ENCODE measurements at places on chromosomes 3 and 15.

DNA sequence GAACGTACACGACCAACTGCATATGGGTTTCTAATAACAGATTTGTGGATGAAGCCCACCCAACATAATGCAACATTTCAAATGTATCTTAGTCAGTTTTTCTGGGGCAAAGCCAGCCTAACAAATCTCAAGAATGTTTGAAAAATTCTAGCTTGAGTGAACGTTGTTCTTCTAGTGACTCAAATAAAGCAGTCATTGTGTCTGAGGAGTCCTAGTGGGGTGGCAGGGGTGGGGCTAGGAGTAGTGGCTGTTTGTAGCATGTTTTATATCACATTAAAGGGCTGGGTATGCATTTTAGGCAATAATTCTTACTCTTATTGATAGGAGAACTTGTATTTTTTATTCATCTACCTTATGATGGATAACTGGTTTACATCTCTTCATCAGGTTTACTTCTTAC, 6.0 kb downstream of the B3GNT5 start:
- no peak for DNase-seq

GRCh38 chr3:100499651-100500050, 7.2 kb downstream of the TMEM45A start:
- no peak for DNase-seq

DNA sequence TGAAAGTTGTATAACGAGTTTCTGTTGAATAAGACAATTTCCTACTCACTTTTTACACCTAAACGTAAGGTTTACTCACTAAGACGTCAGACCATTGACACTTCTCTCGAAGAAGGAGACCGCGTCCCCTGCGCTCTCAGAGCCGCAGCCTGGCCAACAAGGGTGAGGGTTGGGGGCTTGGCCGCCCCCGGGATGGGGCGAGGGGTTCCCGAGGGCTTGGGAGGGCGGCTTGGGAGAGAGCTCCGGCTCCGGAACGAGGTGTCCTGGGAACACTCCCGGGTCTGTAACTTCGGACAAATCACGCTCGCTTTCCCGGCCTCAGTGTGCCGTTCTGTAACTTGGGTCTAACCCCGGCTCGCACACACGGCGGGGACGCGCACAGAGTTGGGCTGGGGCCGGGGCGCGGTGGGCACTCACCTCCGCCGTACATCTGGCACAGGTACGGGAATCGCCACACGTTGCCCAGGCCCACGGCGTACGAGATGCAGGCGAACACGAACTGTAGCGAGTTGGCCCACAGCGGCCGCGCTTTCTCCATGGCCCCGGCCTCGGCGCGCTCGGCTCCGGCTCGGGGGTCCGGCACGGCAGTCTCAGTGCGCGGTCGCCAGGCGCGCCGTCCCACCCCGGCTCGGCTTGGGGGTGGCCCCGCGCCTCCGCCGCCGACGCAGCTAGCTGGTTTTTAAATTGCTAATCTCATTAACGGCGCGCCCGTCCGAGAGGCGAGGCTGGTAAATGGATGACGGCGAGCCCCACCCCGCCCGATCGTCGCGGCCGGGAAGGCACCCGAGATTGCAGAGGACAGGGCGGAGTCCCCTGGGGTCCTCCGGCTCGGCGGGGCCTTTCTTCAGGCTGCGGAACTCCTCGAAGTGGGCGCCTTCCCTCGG, at the start of gene SLC6A20:
Gene SLC6A20 (minus strand): TSS at position 655 of the 884 bp plus-strand sequence. CDS start 117 bp downstream, at position 538.
- DNase-seq = no peak

- no peak for DNase-seq
Measured at GRCh38 chr15:41218851-41219250, 11.7 kb downstream of the EXD1 start.

- no peak for DNase-seq
Measured at GRCh38 chr3:48656841-48657281, 5.8 kb downstream of the CELSR3 start.

GRCh38 chr3:150739877-150740645, 22.9 kb downstream of the SIAH2 start:
- DNase-seq = no peak

DNA sequence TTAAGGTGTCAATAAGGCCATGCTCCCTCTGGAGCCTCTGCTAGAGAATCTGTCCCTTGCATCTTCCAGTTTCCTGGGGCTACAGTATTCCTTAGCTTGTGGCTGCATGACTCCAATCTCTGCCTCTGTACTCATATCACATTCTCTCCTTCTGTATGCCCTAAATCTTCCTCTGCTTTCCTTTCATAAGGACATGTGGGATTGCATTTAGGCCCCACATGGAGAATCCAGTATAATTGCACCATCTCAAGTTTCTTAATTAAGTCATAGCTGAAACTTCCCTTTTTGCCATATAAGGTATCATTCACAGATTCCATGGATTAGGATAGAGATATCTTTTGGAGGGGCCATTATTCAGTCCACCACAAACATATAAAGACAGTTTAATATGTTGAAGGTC, 409.8 kb upstream of the TMCO5A start:
- no peak for DNase-seq

- no peak for DNase-seq
Measured at GRCh38 chr15:65370885-65371284, 6.9 kb downstream of the IGDCC3 start.

DNA sequence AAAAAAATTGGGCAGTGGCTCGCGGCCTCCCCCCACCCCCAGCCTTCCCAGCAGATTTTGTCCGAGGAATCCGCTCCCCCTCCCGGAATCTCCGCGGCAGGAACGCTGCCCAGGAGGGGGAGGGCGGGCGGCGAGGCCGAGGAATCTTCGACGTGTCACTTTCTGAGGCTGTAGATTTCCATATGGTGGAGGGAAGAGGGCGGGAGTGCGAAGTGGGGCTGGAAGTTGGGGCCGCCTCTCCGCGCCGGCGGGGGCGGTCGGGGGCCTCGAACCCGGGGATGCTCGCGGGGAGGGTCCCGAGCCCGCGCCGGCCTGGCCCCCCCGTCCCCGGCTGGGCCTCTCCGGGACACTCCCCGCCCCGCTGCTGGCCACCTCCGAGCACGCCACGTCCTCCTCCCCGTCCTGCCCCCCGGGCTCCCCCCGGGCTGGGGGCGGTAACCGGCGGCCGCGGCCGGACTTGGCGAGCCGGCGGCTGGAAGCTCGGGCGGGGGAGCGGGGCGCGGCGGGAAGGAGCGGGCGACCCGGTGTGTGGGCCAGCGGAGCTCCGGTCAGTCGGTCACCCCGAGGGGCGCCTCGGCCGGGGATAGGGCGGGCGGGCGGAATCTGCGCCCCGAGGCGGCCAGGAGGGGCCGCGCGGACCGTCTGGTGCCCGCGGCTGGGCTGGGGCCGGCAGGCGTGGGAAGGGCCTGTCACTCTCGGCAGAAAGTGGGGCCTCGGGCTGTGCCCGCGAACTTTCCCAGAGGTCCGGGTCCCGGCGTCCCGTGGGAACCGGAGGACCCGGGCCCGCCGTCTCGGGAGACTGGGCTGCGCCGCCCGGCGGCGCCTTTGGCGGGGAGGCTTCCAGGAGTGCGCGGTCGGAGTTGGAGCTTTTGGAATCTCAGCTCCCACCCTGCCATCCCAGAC, 951 bp downstream of the FNDC3B start:
- no peak for DNase-seq

GRCh38 chr3:158701420-158702065, 29.1 kb upstream of the LXN start:
- no peak for DNase-seq

- no peak for DNase-seq
Measured at GRCh38 chr3:14599488-14599887, 52.1 kb upstream of the CCDC174 start.

DNA sequence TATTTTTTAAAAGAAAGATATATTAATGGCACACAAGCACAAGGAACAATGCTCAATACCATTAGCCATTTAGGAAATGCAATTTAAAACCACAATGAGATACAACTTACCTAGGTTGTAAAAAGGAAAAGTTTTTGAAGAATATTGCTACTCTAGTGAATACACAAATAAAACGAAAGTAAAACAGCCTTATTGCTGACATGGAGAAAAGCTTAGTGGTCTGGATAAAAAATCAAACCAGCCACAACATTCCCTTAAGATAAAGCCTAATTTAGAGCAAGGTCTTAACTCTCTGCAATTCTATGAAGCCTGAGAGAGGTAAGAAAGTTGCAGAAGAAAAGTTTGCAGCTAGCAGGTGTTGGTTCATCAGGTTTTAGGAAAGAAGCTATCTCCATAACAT, 892.7 kb upstream of the ALCAM start:
- DNase-seq = no peak

- DNase-seq = no peak
Measured at GRCh38 chr15:50979041-50979440, 70.6 kb downstream of the AP4E1 start.

DNA sequence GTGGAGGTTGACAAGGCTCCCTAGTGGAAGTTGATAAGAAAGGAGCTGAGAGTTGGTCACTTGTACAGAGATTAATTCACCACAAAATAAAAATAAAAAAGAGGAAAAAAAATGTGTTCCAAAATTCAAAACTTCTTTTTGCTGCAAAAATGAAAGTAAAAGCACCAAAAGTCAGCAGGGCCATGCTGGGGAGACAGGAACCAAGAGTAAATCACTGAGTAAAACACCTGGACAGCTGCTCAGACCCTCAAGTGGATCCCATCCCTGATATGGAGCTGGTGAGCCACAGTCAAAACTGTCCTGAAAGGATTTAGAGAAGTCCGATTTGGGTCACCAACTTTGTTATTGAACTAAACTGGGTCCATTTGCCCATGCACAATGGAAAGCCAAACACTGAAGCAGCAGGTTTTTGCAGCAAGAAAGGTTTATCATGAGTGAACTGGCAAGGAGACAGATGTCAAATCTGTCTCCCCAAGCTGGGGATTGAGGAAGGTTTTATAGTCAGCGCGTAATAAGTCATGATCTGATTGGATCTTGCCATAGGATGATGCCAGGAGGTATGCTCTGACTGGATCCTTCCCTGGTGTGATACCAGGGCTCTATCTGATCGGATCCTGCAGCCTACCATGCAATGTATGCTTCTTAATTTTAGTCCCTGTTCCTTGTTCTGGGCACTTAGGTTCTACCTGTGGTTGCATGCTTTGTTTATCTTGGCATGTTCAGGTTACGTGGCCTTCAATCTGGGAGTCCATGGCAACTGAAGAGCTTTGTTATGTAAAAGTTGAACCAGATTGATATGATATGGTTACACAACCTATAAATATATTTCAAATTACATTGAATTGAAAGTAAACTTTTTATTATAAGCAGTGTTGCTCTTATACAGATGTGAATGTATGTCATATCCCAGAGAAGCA, 313.2 kb downstream of the POLQ start:
- no peak for DNase-seq

Data from activated naive CD8-positive, alpha-beta T cell treated with anti-CD3 and anti-CD28 coated beads, Interleukin-2, amount 50 U/mL, for 16 hours (primary cell).